Brain microvascular endothelial cell (primary cell): ENCODE measurements at places on chromosomes 11 and 22.

- no peak for DNase-seq
These were observed 50.0 kb downstream of the FAM168A start for GRCh38 chr11:73547706-73548595.

DNA sequence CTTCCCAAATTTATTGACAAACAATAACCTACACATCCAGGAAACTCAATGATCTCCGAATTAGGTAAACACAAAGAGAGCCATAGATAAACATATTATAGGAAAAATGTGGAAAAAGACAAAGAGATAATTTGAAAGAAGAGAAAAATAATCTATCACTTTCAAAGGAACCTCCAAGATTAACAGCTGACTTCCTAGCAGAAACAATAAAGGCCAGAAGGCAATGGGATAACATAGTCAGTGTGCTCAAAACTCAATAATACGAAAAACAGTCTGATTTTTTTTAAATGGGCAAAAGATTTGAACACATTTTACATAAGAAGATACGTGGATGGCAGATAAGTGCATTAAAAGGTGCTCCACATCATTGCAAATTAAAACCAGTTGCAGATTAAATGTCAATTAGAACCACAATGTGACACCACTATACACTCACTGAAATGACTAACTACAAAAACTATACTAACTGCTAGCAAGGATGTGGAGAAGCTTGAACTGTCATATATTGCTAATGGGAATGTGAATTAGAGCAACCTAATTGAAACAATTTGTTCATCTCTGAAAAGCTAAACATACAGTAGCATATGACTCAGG, 300.4 kb downstream of the TMEM135 start:
- DNase-seq, result no peak

DNA sequence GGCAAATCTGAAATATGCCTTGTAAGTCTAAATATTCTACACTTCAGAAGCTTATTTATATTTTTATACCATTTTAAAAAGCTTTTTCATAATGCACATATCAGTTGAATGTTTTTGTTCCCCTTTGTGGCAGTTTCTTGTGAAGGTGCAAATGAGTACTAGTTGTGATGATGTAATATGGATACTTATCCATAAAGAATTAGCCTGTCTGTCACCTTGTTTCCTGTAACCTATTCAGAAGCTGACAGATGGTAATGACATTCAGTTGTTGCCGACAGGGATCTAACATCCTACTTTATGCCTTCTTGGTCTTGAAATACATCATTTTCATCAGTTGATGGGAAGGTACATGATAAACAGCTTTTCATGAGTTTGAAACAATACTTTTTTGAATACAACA, 2.9 kb downstream of the QSER1 start:
- DNase-seq, result no peak

DNA sequence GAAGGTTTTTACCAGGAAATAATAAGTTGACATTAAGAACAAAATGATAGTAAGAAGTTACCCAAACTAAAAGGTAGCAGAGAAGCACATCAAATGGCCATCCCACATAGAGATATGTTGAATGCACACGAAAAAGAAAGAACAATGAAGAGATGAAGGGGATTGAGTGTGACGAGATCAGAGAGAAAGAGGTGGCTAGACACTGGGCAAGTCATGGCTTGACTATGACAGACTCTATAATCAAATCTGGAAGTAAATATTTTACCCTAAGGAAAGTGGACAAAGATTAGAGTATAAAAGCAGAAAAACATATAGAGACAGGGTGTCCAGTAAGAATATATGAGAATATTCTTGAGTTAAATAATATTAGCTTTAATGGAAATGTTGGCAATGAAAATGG, 31.4 kb downstream of the CASP12 start:
- DNase-seq, result no peak

DNA sequence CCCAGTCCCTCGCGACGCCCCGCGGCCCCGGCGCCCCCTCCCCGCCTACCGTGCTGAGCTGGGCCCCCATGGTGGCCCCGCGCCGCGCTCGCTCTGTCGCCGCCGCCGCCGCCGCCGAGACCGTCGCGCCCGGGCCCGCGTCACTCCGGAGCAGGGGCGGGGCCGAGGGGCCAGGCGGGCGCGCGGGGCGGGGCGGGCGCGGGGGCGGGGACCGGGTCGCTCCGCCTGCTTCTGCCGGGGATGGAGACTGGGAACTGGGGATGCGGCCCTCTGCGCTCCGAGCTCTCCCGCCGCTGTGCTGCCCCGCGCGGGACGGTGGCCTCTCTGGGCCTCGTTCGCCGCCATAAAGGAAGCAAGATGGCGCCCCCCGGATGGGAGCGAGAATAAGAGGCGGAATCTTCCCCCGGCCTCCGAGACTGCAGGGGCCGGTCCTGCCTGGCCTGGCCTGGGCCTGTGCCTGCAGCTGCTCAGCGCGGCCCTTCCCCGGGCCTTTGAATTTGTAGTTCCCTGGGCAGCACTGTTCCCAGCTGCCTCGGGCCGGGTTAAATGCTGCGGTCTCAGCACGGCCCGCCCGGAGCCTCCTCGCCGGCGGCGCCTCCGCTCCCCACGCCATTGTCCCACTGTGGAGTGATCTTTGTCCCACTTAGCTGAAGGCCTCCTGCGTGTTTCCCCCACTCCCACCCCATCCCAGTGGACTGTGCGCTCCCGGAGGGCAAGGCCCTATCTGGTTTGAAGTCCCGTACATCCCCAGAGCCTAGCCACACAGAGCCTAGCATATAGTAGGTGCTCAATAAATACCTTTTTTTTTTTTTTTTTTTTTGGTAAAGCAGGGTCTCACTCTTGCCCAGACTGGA, at the start of gene CYB5R3:
Gene CYB5R3, minus strand, starts transcription at position 147 of the 854 bp plus-strand sequence. Its CDS starts 77 bp downstream, at position 70.
- DNase-seq, result peak; percentile 67

DNA sequence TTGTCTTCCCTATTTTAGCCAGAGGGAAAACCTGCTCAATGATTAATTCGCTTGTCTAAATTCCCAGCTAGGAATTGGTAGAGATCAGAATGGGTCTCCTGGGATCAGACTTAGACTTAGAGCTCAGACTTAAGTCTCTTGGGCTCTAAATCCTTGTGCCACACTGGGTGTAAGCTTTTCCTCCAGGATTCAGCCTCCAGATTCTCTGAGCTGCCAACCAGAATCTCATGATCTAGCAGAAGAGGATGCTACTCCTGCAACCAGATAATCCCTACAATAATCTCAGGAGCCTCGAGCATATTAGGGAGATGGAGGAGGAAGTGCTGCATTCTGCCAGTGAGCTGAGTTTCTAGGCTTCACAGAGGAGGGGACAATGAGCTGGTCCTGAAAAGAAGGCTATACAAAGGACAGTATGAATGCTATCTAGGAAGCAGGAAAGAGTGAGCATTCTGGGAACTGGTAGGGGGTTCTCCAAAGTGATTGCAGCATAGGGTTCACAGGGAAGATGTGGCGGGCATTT, 211.6 kb upstream of the SESN3 start:
- DNase-seq, result no peak

DNA sequence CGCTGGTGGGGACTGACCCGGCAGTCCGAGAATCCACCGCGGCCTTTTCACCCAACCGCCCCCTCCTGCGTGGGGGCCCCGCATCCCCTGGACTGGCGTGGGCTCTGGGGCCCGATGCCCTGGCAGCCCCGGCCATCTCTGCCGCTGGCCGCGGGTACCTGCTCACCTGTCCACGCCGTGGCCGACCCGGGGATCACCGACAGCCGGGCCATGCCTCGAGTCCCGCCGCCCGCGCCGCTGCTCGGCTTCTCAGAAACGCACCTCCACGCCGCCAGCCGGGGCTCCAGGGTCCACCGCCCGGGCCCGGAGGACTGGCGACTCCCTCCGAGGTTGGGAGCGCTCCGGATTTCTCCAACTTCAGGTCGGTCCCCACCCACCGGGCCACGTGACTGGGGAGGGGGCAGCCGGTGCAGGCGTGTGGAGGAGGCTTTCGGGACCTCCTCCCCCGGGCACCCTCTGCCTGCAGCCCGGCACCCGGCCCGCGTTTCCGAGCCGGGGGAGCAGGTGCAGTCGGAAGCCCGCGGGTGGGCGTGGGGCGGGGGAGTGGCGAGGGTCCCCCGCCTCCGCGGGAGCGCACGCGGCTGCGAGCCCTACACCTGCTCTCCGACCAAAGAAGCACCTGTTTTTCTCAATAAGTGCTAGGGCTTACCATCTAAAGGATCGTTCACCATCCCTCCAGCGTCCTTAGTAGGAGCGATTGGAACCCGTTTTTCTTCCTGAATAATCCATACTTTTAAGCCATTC, 554 bp upstream of the NRIP3 start:
- DNase-seq, result no peak

GRCh38 chr22:49825436-49825835, 2.2 kb downstream of the BRD1 start:
- peak; percentile 18 for DNase-seq

GRCh38 chr22:29621761-29622526, 18.5 kb downstream of the NF2 start:
- DNase-seq, result peak; percentile 93

GRCh38 chr11:57787006-57787604, 25.5 kb downstream of the CTNND1 start:
- no peak for DNase-seq

DNA sequence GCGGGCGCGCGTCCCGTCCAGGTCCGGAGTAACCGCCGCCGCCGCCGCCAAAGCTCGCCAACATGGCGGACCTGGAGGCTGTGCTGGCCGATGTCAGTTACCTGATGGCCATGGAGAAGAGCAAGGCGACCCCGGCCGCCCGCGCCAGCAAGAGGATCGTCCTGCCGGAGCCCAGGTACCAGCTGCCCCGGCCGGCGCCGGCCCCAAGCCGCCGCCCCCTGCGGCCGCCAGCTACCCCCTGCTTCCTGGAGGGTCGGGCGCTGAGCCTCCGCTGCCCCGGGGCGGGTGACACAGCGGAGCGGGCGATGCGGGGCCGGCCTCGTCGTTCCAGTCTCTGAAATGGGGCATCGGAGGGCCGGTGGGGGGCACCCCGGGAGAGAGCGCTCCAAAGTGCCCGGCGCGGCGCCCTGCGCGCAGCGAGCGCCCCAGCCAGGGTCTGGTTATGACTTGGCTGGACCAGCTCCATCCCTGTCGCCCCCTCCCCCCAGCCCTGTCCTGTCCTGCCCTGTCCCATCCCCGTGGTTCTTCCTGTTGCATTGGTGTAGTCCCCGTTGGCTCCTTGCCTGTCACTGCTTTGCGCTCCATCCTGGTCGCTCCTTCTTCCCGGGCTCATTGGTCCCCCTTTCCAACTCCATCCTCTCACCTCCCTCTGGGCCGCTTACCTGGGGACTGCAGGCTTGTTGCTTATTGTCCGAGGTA, 653 bp downstream of the GRK3 start:
- no peak for DNase-seq

DNA sequence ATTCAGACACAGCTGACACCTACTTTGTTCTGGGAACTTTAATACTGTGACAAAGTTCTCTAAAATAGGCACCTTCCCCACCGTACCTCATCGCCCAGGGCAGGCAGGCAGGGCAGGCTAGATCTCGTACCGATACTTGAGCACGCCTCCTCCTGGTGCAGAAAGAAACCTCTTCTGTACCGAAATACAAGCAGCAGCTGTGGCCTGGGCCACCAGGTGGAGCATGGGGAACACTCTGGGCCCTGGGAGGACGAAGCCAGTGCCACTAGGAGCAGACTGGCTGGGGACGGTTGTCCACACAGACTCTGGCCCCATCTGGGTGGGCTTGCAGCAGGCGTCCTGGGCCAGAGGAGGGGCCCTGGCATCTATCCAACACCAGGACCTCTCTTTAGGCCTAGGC, 12.8 kb downstream of the PMM1 start:
- peak; percentile 41 for DNase-seq

GRCh38 chr11:69273571-69273970, 20.4 kb upstream of the MYEOV start:
- DNase-seq, result no peak

DNA sequence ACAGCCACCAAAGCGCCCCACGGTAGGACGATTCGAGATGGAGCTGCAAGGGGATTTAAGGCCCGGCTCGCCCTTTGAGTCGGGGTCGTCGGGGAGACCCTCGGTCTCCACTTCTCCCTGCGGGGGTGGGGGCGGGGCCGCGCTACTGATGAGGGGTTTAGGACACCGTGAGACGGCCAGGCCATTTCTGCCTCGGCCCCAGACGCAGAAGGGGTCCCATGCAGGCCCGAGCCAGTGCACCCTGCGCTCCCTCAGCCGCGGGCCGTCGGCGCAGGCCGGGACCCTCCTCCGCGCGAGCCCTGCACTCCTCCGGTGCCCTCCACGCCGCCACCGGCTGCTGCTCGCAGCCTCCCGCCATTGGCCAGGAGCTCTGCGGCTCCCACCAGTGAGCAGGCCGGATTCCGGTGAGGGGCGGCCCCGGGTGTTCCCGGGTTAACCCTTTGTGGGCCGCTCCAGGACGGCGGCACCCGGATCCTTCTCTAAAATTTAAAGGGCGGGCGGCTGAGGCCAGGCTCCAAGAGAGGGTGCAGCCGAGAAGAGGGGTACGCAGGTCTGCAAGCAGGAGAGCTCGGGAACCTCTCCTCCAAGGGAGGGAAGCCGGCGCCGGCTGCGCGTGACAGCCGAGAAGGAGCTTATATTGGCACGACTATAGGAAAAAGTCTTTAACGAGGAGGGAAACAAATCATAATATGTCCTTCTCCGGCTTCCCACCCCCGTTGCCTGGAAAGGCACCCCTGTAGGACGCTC, 18.0 kb downstream of the CREB3L1 start:
- peak; percentile 55 for DNase-seq

GRCh38 chr11:22337596-22338485, at the start of gene SLC17A6:
Gene SLC17A6 (plus strand): TSS chr11:22338381. CDS start chr11:22338534, 153 bp downstream.
- DNase-seq, result peak; percentile 7

DNA sequence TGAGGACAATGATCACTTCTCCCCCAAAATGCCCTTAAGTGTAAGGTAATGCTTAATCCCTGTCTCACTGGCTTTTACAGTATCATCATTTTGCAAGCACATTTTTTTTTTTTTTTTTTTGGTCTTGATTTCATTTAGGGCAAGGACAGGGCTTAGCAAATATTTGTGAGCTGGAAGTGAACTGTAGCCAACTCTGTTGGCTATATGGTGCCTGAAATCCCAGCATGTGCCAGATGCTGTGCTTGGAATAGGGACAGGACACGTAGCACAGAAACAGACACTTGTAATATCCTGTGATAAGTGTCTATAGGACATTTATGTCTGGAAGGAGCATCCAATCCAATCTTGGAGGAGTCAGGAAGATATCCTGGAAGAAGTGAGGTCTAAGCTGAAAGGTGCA, 198.3 kb downstream of the NAV2 start:
- DNase-seq, result no peak

- no peak for DNase-seq
These were observed 14.2 kb downstream of the PEX26 start for GRCh38 chr22:18091916-18092526.

- no peak for DNase-seq
These were observed 243.6 kb upstream of the LUZP2 start for GRCh38 chr11:24253237-24253760.

- DNase-seq, result no peak
These were observed 87.3 kb upstream of the FGF3 start for GRCh38 chr11:69906453-69906907.

GRCh38 chr22:18113680-18114394, 3.2 kb downstream of the TUBA8 start:
- DNase-seq, result no peak
